ENCODE measurements at places on chromosomes 5 and 9. TPM values are rescaled to one million over a fixed set of nuclear protein-coding genes. Genes with fewer than 3 reads are reported as not detected.

RPL7A gene
- total RNA-seq: 3,630 TPM

SOX30 gene
- 0.08 TPM for total RNA-seq

MELK gene
- total RNA-seq: 11.6 TPM

FAM169A gene
- 10.0 TPM for total RNA-seq

RPL12 gene
- total RNA-seq: 1,591 TPM

CCL21 gene
- total RNA-seq: not detected

RNF224 gene
- total RNA-seq: not detected

DNA sequence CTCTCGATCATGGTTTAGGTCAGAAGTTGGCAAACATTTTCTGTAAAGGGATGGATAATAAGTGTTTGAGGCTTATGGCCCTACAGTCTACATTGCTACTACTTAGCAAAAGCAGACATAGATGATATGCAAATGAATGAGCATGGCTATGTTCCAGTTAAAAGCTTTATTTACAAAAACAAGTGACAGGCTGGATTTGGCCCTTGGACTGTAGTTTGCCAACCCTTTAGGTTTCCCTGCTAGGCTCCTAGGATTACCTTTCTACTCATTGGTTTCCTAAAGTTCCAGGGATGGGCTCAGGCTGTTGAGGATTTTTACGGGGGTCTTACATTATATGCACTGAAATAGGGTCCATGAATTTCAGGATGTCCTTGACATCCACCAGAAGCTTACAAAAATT, 57.5 kb downstream of the GPR21 start:
- DNase-seq: no peak

DNA sequence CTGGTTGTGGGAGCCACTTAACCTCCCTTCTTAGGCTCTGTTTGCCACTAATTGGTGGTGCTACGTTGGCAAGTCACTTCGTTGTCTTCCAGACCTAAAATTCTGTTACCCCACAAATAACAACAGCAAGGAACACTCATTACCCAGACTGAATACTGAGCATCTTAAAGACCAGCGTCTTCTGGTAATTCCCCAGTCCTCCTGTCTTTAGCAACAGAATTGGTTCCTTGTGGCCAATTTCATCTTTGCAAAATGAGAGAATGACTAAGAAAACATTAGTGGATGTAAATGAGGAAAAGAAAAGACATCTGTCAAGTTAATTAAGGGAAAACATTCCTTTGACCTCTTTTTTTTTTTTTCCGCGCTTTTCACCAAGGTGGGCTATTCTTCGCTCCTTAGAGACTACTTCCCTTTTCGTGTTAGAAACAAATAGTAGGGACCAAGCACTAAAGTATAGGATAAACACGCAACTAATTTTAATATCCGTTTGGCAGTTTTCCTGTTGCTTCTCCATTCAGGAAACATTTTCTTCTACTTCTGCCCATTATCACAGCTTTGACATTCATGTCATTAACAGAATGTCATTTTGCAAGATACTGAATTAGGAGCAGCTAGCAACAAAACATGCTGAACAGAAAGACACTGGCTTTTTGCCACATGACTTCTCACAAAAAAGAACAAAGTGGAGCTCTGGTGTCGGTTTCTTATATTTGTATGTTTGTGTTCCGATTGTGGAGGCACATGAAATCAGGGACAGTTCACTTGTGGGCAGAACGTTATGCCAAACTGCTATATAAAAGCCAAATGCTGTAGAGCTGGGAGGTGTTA, 154.2 kb downstream of the CD180 start:
- no peak for DNase-seq

GRCh38 chr5:41768692-41769091, 101.5 kb downstream of the OXCT1 start:
- no peak for DNase-seq

- DNase-seq: no peak
These were observed 28.4 kb downstream of the CDHR2 start for GRCh38 chr5:176577312-176578176.

DNA sequence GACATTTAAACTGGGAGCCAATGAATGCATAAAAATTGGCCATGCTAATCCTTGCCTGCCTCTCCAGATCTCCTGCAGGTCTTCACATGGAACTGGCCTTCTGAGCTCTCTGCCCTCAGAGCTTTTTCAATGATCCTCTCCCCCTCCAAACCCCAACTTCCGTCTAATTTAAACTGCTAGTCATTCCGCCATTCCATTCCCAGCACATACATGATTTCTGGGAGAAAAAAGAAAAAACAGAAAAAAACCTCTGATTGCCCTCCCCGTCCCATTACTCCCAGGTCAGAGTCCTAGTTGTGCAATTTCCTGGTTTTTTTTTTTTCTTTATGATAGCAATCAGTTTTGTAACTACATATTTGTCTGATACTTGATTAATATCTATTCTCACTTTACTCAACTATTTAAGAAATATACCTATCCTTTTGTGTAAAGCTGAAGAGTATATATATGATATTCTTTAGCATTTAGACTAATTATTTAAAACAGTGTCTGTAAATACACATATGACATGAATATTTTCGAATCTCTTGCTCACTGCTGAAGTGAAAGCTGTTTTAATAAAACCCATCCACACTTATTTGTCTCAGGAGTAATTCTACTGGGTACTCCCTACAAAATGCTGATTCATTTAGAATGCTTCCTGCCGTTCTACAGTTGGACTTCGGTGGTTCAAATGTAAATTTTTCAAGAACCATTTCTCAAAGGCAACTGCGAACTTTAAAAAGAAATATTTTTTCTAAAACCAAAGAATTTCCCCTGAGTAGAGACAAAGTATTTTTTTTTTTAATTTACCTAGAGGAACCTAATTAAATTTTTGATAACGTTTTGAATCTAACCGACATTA, 1.6 kb downstream of the HINT1 start:
- no peak for DNase-seq

DNA sequence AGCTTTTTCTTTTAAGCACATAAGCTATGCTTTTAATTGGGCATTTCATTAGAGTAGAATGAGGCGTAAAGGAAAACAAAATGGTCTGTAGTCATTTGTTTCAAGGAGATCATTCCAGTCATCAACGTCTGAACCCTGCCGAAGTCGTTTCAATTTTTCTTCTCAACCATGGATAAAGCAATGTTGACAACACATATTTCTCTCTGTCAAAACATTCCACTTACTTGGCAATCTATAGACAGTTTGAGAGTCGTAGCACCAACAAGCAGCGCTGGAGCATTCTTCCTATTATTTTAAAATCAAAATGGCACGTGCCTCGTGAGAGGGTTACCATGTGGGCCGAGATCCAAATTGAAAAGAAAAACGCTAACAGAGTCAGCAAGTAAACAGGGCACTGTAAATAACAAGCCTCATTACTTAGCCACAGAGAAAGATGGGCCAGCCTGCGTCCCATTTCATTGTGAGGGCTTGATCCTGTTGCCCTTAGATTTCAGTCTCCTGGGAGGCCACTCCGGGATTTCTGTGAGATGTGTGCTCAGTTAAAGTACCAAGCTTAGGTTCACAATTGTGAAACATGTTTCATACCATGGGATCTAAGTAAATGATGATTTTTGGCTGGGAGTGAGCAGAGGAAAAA, 422.9 kb downstream of the DTWD2 start:
- no peak for DNase-seq

Data from activated T-cell treated with anti-CD3 and anti-CD28 coated beads, Interleukin-2, amount 50 U/mL, for 4 hours (primary cell).